ENCODE measurements at places on chromosomes 4 and X.

DNA sequence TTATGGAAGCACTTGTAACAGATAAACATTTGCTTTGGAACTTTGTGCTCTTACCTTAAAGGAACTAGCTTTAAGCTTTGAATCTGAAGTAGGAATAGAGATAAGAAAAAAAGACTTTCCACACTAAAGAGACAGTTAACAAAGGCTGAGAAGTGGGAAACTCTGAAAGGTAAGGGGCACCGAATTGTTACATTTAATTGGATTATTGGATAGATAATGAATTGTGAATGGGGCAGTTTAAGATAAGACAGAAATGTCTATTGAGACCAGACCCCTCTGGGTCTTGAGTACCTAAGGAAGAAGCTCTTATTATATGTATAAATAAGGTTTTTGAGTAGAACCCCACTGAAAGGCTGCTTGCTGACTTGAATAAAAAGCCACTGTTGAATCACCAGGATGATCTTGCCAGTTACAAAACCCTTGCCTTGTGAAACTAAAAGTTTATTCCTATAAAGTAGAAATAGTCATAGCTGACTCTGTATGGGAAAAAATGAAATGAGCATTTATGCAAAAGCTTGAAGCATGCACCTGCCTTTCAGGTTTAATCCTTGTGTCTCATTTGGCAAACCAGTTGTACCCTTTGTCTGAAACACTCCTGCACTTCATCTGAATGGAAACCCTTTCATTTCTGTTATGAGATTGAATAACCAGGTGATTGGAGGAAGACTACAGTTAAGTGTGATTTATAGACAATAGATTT, 423.2 kb downstream of the RPA4 start:
- no peak for DNase-seq

GRCh38 chr4:184007891-184008290, 102.8 kb downstream of the STOX2 start:
- no peak for DNase-seq

- no peak for DNase-seq
Observed at GRCh38 chr4:23768541-23768940, 121.3 kb downstream of the PPARGC1A start.

GRCh38 chrX:857376-857775, 226.8 kb downstream of the SHOX start:
- DNase-seq: no peak

DNA sequence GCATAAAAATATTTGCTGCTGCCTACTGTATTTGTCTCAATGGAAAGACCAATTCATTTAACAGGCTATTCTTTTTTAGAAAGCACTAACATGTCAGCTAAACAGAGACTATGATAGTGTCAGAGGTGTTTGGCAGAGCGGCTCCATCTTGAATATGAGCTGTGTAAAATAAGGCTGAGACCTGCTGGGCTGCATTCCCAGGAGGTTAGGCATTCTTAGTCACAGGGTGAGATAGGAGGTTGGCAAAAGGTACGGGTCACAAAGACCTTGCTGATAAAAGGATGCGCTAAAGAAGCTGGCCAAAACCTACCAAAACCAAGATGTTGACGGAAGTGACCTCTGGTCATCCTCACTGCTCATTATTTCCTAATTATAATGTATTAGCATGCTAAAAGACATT, 41.8 kb downstream of the NPY5R start:
- DNase-seq: no peak

DNA sequence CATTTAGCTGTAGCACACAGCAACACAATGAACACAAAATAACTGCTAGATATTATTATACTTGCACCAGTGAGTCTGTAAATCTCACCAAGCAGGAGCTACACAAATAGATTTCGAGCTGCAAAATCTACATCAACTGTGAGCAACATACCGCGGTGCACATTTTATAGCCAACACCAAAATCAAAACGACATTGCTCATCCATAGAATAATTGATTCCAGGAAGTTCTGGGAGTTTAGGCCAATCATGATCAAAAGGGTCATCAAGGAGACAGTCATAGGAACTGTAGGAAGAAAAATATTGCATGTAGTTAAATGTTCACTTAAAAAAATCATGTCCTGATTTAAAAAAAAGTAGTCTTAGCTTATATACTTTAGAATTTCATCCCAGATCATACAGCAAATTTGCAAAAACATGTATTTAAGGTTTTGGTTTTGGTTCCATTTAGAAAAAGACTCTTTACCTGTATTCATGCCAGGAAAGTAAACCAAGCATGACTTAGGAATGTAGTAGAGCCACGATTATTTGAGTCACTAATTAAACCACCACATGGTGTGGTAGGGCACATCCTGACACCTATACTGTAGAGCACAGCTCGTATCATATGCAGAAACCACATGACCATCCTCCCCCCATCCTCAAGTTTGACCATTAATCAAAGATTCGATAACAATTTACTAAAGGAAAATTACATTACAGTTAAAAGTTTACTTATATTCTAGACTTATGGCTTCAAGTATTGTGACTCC, 250.4 kb downstream of the ADAMTS3 start:
- peak; percentile 53 for DNase-seq

DNA sequence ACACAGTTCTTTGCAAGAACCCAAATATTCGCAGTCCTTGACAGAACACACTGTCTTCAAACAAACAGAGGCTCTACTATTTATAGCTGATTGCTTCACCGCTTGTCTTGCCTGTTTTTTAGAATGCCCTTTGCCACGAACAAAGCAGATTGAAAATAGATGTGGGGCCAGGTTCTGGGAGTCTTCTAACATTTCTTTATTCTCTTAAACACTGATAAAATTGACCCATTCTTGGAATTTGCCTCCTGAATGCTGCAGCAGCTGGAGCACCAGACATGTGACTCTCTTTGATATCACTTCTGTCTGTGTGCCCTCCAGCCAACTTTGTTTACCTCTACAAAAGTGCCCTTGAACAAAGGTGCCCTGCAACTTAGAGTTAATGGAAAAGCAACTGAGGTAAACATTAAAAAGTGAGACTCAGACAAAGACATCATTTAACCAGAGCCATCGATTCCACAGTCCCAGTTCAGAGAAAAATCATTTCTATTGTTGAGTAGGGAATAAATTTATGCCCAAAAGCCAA, 64.2 kb upstream of the SPP1 start:
- no peak for DNase-seq

- no peak for DNase-seq
Observed at GRCh38 chr4:146477054-146477453, 44.7 kb downstream of the SLC10A7 start.

GRCh38 chrX:136627409-136627808, 20.5 kb upstream of the CD40LG start:
- no peak for DNase-seq

GRCh38 chr4:25233194-25233593, 639 bp upstream of the PI4K2B start:
- DNase-seq: no peak

- no peak for DNase-seq
Observed at GRCh38 chr4:190014771-190015537, 12.1 kb downstream of the FRG2 start.

- DNase-seq: no peak
Observed at GRCh38 chr4:112968451-112969159, 80.8 kb upstream of the ANK2 start.

- DNase-seq: no peak
Observed at GRCh38 chr4:138262030-138262429, 19.9 kb upstream of the SLC7A11 start.

DNA sequence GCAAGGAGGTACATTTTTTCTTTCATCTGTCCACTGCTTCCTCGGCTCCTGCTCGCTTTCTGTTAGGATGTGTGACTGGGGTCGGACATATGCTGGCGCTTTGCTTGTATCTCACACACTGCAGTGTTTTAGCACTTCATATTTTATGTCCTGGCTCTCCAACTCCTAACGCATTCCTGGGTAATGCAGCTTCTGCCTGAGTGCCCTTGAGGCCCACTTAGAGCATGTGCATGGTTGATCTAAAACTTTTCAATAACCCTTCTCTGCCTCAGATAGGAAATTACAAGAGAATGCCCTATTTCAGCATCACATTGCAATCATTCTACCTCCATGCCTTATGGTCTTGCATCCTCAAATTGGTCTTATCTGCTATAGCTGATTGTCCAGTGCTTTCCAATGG, 65.3 kb downstream of the NEIL3 start:
- no peak for DNase-seq

DNA sequence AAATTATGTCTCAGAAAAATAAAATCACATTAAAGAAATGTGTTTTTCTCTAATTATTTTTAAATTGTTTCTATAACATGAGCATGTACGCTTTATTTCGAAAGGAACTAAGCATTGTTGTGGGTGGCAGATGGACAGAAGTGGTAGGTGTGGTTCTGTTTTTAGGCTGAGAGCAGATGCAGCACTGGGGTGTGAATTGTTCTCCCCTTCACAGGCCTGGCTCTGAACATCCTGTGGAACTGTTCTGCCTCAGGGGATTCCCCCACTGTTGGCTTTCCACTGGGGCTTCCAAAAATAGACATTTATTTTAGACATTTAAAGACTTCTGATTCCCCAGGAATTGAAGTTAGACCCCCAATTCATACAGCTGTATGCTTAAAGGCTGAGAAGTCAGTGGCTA, 41.9 kb upstream of the PDHA2 start:
- DNase-seq: no peak

- no peak for DNase-seq
Observed at GRCh38 chr4:78667325-78667724, 108.8 kb upstream of the BMP2K start.
